ENCODE measurements at places on chromosomes 12 and 14.

DNA sequence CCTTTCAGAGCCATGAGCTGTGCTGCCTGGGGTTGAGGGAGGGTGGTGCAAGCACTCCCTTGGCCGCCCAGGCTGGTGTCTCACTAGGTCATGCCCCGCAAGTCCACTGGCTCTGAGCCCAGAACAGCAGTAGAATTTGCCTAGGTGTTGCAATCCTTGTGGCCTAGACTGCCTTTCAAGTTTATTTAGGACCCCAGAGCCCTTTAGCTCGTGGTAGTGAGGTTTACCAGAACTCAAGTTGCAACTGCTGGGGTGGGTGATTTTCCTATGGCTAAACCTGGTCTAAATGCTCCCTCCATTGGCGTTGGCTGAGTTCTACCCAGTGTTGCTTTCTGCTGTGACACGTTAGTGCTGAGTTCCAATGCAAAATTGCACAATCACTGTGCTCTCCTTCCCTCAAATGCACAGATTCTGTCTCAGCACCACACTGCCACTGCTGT, 287.2 kb downstream of the BCAT1 start:
- DNase-seq: no peak

DNA sequence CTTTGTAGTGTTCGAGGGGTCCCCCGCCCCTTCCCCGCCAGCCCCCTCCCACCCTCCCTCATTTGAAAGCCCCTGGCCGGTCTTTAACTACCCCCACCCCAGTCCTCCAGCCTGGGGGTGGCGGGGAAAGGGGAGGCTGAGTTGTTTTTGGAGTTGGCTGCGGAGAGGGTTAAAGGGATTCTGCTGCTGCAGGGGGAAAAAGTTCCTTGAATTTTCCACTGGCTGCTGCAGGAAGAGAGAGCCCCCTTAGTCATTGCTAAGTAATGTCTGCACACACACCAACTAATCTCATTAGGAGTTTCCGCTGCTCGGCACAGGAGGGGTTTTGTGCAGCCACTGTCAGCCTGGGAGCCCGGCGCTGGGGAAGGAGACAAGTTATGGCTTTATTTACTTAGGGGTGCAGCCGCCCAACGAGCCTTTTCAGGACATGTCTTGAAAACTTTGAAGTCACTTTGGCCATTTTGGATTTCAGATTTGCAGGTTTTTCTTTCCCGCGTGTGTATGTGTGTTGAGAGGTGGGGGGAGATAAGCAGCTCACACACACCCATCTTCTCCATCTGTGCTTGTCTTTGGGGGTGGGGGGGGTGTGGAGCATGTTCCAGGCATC, 1.8 kb downstream of the ELK3 start:
- no peak for DNase-seq

GRCh38 chr12:95326445-95326844, 108.8 kb downstream of the VEZT start:
- no peak for DNase-seq

- no peak for DNase-seq
Measured at GRCh38 chr12:94961911-94962310, 41.6 kb downstream of the NDUFA12 start.

GRCh38 chr14:89310211-89310610, 106.8 kb downstream of the FOXN3 start:
- no peak for DNase-seq

- DNase-seq: no peak
Measured at GRCh38 chr14:24441904-24442239, 704 bp downstream of the SDR39U1 start.

GRCh38 chr14:89576145-89576927, 159.3 kb upstream of the FOXN3 start:
- no peak for DNase-seq

GRCh38 chr14:87901236-87901635, 91.7 kb downstream of the GALC start:
- DNase-seq: no peak

DNA sequence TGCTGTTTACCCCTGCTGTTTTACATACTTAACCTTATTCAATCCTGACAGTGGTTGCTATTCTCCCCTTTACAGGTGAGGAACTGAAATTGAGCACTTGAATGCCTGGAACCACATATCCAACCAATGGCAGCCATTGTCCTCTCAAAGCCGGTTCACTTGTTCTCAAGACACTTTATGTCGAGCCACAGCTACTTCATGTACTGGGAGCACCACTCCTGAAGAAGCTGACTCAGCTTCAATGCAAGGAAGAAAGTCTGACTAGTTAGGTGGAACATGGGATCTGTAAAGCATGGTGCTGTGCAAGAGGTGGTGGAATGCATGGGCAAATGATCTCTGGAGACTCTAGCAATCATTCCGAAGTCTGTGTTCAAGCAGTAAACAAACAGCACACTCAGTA, 113.9 kb upstream of the CPM start:
- no peak for DNase-seq

GRCh38 chr14:64683264-64683663, 21.0 kb upstream of the PLEKHG3 start:
- DNase-seq: no peak

GRCh38 chr14:104171029-104171697, 32.8 kb downstream of the KIF26A start:
- no peak for DNase-seq

DNA sequence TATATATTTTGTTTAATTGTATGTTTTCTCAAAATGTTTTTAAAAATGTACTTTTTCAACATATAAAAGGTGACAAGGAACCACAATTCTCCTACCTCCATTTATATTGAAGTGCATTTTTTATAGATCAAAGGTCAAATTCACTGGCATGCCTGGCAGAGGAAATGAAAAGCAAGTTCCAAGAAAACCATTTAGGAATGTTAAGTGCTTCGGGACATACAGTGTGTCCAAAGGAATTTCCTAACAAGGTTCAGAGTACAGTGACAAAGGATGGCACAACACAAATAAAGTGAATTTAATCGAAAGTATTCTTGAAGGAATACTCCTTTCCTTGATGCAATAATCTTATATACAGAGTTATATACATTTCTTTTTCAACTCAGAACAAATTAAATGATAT, 242.3 kb downstream of the CCER1 start:
- DNase-seq: no peak

GRCh38 chr14:105842105-105842504, 315.7 kb downstream of the TMEM121 start:
- DNase-seq: no peak

GRCh38 chr14:76617440-76617839, 143.8 kb upstream of the VASH1 start:
- no peak for DNase-seq

DNA sequence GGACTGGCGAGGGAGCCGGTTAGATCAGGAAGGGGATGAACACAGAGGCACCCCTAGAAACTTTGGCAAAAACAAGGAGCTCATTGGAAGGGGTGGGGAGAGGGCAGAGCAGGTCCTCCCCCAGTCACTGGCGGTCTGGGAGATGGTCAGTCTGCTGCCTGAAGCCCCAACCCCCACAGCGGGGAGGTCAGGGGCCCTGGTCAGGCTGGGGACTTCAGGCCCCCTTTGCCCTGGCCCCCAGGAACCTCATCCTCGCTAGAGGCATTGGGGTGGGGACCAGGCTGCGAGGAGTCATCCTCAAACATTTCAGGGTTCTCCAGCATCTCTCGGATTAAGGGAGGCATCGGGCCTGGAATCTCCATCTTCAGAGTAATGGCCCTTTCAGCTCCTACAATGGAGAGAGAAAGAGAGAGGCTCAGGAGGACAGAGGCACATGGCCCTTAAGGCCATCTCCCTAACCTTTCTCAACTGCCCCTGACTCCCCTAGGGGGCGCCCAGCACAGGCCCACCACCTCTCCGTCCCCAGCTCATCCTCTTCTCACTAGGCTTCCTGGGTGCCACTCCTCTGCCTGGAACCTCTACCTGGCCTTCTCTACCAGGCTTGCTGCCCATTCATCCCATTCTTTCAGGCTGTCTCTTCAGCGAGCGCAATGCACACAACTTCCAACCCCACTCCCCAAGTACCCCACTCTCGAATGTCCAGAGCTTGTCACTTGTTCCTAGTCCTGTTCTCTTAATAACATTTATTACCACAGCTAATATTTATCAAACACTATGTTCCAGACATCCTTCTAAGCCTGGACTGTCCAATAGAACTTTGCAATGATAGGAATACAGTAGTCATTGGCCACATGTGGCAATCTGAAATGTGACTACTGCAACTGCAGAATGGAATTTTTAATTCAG, 4.7 kb upstream of the ITGB7 start:
- no peak for DNase-seq

GRCh38 chr12:65605019-65605418, 219.3 kb upstream of the HMGA2 start:
- DNase-seq: no peak

DNA sequence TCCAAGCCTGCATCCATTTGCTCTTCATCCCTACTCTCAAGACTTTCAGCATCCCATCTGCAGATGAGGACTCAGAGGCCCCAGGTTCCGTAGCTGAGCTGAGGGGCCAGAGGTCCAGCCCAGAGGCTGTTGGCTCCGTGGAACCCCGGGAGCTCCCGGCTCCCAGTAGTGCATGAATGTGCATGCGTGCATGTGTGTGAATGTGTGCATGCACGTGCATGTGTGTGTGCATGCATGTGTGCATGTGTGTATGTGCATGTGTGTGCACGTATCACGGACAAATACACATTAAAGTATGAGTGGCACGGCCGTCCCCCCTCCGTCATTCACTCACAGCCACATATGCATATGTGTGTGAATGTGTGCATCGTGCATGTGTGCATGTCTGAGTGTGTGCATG, 149.9 kb downstream of the KIF26A start:
- no peak for DNase-seq

DNA sequence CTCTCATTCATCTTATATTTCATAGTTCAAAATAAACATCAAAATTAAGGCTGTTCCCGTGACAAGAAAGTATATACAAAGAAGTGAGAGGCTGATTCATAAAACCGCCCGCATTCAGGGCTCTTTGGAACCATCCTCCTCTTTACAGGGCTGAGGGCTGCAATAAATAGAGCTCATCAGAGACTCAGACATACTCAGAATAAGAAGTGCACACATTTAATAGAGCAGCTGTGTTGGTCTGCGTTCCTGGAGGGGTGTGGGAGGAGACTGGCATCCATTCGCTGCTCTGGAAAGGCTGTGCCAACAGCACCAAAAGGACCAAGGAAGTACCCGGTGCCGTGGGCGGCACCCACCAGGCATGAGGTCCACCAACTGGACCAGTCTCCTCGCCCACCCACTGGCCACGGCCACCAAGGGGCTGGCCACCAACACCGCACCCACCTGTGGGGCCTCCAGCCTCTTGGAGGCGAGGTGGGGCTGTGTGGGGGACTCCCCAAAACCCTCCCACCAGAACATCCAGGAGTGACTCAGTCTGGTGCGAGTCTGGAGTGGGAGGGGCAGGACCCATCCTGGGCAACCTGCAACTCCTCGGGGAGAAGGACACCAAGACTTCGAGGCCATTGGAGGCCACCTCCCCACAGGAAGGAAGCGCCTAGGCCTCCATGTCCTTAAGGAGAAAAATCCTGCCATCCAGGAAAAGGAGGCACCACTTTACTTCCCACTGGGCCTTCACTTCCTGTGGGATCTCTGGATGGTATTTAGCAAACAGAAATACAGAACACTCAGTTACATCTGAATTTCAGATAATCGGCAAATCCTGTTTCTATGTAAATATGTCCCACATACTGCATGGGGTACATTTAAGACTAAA, 32.7 kb downstream of the VCPKMT start:
- DNase-seq: no peak
